ENCODE measurements at places on chromosomes 4 and X.

- DNase-seq = no peak
Observed at GRCh38 chr4:80026100-80026499, 46.9 kb downstream of the ANTXR2 start.

- no peak for DNase-seq
Observed at GRCh38 chr4:3514806-3515501, 17.3 kb downstream of the LRPAP1 start.

GRCh38 chrX:109299091-109299490 lies 182.8 kb downstream of the GUCY2F start:
- DNase-seq = no peak

DNA sequence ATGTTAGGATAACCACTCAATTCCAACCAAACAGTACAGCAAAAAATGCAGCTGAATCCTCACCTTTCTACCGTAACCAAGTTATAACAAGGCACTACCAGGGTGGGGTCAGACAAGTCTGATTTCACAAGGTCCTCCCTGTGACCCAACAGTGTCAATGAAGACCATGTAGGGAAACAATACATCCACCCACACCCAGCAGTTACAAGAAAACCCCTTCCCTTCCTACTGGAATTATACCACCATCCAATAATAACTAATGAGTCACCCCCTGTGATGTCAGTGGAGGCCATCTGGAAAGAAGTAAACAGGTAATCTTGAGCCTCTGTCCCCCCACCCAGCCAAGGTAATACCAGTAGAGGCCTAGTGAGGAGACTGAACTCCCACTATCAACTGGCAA lies 117.6 kb downstream of the FGF16 start:
- DNase-seq = no peak

DNA sequence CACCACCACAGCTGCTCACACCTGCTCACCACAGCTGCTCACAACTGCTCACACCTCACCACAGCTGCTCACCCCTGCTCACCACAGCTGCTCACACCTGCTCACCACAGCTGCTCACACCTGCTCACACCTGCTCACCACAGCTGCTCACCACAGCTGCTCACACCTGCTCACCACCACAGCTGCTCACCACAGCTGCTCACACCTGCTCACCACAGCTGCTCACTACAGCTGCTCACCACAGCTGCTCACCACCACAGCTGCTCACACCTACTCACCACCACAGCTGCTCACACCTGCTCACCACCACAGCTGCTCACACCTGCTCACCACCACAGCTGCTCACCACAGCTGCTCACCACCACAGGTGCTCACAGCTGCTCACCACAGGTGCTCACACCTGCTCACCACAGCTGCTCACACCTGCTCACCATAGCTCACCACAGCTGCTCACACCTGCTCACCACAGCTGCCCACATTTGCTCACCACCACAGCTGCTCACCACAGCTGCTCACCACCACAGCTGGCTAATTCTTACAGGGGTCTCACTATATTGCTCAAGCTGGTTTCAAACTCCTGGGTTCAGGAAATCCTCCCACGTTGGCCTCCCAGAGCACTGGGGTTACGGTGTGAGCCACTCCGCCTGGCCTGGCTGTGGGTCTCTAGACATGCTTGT lies 30.4 kb upstream of the CPLX1 start:
- no peak for DNase-seq

DNA sequence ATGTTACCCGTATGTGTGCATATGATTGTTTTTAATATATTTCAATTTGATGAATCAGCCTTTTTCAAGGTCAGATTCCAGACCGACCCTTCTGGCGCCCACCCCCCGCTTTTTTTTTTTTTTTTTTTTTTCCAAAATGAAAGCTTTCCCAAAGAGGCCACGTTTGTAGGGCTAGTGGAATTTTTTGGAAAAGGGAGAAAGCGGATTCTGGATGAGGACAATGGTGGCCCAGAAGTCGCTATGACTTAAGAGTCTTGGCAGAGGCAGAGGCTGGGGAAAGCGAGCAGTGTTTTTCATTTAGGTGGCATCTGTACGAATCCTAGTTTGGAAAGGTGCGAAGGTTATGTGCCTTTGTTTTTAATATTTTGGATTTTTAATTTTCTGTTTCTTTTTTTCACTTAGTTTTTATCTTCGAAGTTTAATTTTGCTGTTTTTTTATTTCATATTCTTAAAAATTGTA lies 14.6 kb downstream of the NDUFB11 start:
- DNase-seq = no peak

DNA sequence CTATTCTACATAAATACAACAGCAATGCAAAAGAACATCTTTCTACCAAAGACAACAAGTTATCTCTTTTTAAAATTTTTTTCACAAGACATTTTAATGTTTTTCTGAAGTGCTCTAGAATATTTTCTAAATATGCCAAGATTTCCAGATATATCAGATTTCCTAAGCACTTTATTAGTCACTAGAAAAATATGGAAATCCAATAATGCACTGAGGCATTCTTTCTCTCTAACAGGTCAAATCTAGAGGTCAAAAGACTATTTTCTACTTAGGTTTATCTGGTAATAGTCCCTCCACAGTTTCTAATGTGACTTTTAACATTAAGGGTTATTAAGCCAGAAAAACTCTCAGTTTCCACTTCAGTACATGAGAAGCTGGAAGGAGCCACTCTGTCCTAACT lies 1041.2 kb upstream of the INTU start:
- DNase-seq = no peak

DNA sequence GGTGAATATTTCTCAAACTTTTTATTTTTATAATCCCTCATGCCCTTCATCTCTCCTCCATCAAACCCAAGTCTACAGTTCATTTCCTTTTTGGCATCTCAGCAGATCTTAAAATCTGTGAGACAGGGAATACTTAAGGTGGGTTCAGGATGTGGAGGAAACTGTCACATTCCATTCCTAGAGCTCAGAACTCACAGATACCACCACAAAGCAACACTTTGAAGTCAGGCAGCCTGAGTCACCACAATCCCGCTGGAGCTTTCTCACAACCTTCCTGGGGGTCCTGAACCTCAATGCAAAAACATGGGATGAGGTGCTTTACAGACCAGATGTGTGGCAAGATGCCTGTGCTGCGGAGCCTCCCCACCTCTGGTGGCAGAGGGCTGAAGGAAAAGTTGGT lies 63.2 kb downstream of the HHIP start:
- no peak for DNase-seq

DNA sequence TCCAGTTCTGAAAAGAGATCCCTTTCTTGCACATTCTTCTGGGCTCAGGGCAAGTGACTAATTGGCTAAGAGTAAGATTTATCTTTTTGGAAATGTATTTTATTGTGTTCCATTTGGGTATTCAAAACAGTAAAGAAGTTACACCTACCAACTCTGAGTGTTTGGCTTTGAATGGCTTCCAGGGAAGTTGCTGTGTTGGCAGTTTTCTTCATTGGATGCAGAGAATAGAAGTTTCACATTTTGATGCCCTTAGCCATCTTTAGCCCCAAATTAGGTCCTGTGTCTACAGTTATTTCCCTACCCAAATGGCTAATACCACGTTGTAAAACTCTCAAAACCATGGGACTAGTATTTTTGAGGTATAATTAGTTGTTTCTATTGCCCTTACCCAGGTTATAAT lies 29.7 kb upstream of the MORC4 start:
- DNase-seq = no peak

DNA sequence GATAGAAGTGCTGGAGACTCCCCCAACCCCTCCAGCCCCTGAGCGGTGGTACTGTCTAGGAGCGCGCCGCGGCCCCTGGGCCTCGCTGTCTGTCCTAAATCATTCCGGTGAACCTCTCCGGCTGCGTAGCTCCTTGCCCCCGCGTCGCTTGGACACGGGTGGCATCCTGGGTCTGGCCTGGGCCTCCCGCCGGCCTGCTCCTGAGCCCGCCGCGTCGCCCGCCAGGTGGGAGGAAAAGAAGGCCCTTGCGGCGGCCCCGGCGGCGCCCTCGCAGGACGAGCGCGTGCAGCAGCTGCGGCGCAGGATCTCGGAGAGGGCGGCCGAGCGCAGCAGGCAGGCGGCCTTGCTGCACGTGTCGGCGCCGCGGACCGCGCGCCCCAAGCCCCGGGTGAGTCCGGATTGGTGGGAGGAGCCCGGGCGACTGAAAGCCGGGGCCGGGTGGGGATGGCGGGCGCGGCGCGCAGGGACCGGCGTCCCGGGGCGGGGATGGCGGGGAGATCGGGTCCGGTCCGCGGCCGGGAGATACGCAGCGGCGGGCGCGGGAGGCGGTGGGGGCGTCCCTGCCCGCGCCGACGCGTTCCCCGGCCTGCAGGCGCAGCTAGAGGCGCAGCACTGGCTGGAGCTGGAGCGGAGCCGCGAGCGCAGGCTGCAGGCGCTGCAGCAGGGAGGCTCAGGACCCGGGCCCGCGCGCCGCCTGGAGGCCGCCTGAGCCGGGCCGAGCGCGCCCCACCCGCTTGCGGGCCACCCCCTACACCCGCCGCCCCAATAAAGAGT lies 6.5 kb upstream of the RNF4 start:
- peak; percentile 64 for DNase-seq

GRCh38 chr4:123587983-123588494 lies 191.4 kb downstream of the SPRY1 start:
- DNase-seq = no peak

DNA sequence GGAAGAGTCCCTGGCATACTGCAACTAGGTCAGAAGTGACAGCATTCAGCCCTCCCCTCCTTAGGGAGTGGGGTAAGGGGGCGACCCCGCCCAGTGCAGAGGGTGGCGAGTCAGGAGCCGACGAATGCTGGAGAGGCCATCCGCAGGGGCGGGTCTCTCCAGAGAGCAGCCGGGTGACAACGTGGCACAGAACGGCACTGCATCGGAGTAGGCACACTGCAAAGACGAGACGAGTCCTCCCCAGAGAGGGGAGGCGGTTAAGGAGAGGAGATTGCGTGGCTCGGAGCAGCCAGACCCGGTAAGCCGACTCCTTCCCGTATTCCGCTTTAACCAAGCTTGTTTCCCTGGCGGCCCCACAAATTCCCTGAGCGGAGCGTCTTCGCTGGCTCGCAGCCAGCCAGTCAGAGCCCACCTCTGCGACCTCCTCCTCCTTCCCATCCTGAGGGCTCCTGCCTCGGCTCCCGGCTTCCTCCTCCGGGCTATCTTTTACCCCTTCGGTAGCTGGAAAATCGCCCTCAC lies 54.9 kb downstream of the LINC00632 start:
- DNase-seq = no peak

GRCh38 chr4:94766856-94767255 lies 9.1 kb downstream of the BMPR1B start:
- no peak for DNase-seq

- DNase-seq = no peak
Observed at GRCh38 chr4:7691982-7692381, 247.7 kb downstream of the AFAP1 start.

GRCh38 chr4:64814616-64815015 lies 405.4 kb upstream of the TECRL start:
- DNase-seq = no peak

- no peak for DNase-seq
Observed at GRCh38 chrX:1387141-1387776, 4.7 kb downstream of the SLC25A6 start.

- no peak for DNase-seq
Observed at GRCh38 chr4:155403886-155404285, 27.1 kb upstream of the MAP9 start.

- no peak for DNase-seq
Observed at GRCh38 chr4:23135792-23136645, 443.3 kb downstream of the GBA3 start.

- peak; percentile 7 for DNase-seq
Observed at GRCh38 chrX:14528629-14529289, 577 bp upstream of the GLRA2 start.

DNA sequence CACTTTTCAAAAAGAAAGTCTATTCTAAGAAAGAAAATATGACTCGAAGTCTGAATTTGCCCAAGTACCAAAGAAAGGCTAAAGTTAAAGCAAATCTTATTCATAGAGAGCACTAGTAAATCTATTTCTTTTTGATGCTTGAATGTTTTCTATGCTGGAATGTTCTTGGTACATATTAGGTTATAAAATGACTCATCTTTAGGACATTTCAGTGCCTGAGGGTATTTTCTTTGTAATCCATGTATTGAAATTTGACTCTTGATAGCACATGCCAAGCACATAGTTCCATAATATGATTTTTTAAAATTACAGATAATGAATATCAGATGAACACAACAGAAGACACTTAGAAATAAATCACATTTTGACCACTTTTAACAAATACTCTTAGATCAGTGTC lies 232.8 kb downstream of the TRIML1 start:
- DNase-seq = no peak

Data from T-helper 17 cell (primary cell).